ENCODE measurements at places on chromosomes 6 and 20.

- DNase-seq: no peak
These were observed 102.5 kb downstream of the PPP1R14C start for GRCh38 chr6:150245148-150245935.

DNA sequence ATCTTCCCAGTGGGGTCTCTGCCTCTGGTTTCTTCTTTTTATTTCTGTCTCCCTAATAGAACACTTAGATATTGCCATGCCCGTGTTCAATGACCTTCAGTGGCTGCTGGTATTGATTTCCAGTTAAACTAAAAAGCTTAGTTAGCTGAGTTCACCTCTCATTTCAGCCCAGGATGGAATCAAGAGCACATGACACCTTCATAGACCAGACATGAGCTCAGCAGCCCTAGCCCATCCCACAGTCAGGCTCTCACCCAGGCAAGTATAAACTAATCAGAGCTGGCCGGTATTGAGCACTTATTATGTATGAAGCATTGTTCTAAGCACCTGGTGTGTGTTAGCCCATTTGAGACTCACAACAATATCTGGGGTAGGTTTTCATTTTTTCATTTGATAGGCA lies 33.7 kb upstream of the PLEKHG1 start:
- DNase-seq: no peak

- no peak for DNase-seq
These were observed 12.5 kb downstream of the WDR27 start for GRCh38 chr6:169689287-169689686.

DNA sequence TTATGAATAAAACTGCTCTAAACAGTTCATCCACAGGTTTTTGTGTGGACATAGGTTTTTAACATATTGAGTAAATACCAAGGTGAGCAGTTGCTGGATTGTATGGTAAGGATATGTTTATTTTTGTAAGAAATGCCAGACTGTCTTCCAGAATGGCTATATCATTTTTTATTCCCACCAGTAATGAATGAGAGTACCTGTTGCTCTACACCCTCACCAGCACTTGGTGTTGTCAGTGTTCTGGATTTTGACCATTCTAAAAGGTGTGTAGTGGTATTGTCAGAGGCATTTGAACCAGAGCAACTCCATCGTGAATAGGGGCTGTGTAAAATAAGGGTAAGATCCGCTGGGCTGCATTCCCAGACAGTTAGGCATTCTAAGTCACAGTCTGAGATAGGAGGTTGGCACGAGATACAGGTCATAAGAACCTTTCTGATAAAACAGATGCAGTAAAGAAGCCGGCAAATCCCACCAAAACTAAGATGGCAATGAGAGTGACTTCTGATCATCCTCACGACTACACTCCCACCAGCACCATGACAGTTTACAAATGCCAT lies 12.9 kb upstream of the NT5E start:
- no peak for DNase-seq

GRCh38 chr20:54156522-54156921 lies 17.3 kb downstream of the CYP24A1 start:
- DNase-seq: no peak

GRCh38 chr20:21272279-21272678 lies 30.9 kb upstream of the XRN2 start:
- no peak for DNase-seq

Measured in substantia nigra (tissue), 51 donors.